ENCODE measurements at places on chromosomes 2 and 18.

- DNase-seq = no peak
Observed at GRCh38 chr2:60565472-60565871, 12.0 kb upstream of the BCL11A start.

DNA sequence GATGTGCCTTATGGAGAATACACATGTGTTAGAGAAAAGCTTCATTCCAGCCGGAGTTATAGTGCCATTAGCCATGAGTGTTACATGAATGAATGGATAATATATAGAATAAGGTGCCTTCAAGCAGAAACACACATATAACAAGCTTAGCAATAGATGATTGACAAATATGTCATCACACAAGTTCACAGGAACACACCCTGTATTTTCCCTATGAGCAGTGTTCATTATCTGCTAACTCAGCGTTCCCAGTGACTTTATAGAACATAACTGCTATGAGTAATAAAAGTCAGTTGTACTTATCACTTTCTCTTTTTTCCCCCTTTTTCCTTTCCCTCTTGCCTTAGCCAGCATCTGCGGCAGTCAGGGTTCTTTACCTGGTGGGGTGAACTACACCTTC, 65.1 kb downstream of the TIMM21 start:
- DNase-seq = no peak

- DNase-seq = no peak
Observed at GRCh38 chr2:119728421-119728820, 31.3 kb upstream of the PTPN4 start.

- no peak for DNase-seq
Observed at GRCh38 chr2:9793918-9794717, 49.2 kb upstream of the TAF1B start.

- no peak for DNase-seq
Observed at GRCh38 chr2:60408207-60408606, 145.2 kb downstream of the BCL11A start.

DNA sequence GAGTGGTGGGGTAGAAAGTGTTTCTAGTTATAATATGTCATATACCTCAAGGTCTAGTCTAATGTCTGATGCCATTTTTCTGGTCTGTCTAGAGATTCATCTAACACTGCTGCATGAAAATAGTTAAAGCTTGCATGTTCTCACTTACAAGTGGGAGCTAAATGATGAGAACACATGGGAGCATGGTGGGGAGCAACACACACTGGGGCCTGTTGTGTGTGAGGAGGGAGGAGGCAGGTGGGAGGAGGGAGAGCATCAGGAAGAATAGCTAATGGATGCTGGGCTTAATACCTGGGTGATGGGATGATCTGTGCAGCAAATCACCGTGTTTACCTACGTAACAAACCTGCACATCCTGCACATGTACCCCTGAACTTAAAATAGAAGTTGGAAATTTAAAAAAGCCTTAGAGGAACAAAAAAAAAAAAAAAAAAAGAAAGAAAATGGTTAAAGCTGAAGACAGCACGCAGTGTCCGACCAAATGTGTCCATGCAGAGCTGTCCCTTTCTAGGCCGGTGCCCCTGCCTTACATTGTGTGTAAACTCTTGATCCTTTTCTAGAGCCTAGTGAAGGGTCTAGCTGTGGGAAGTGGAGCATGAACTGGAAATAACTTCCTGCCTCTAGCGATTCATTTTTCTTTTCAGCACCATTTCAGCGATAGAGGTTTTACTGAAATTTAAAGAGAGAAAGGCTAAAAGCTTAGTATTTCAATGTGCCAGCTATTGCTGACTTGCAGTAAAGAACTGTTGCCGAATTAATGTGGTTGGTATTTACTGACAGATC, 94.0 kb downstream of the FMNL2 start:
- DNase-seq = no peak

GRCh38 chr18:80108121-80108536, 933 bp upstream of the ADNP2 start:
- DNase-seq = no peak

DNA sequence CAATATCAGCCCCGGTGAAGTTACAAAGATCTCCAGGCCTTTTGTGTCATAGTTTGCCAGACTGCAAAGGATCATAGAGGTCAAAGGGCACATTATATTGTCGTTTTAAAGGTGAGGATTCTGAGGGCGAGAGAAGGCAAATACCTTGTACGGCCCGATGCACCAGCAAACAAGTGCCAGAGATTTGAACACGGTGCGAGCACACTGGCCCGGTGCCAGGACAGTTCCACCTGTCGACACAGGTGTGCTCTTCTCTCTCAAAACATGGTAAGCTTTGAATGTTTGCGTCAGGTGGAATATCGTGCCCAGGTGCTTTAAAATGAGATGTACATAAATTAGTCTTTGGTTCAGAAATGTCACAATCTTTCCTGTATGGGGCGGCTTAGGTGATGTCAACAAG, 776.1 kb upstream of the ID2 start:
- DNase-seq = no peak

All from stimulated activated naive CD4-positive, alpha-beta T cell (primary cell).